ENCODE measurements at places on chromosomes 11 and 22. TPM values are rescaled to one million over a fixed set of nuclear protein-coding genes. Genes with fewer than 3 reads are reported as not detected.
A peak's percentile ranks its signal among the peaks of the same experiment; 100 is the strongest.

Gene CHRM1
- total RNA-seq = not detected

Gene VEGFB
- 64.2 TPM for total RNA-seq

DNA sequence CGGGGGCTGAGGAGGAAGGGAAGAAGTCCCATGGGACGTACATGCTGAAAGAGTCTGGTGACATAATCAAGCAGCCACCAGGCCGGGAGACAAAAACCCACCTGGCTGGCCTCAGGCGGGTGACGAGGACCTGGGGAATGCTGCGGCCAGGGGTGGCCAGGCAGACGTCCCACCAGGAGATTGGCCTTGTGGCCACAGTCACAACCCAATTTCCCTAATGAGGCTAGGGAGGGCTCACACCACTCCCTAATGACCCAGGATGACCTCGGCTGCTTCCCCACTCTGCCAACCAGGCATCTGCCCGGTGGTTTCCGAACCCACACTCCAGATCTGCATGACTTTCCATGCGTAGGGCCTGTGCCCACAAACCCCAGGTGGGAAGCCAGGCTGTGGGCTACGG is 66.9 kb downstream of the SCUBE1 start:
- H3K27ac ChIP-seq = no peak overlapping the region
- no peaks in the 10 kb centered on the region for H3K27me3 ChIP-seq
- no peaks in the 10 kb centered on the region for H3K36me3 ChIP-seq

- H3K27me3 ChIP-seq = no peaks in the 10 kb centered on the region
- no peak overlapping the region for H3K27ac ChIP-seq
- H3K36me3 ChIP-seq = peaks cover 3% of the 10 kb centered on the region
- no peak overlapping the region for H3K4me3 ChIP-seq
Observed at GRCh38 chr22:43092085-43092484, 2.9 kb upstream of the TTLL1 start.

DNA sequence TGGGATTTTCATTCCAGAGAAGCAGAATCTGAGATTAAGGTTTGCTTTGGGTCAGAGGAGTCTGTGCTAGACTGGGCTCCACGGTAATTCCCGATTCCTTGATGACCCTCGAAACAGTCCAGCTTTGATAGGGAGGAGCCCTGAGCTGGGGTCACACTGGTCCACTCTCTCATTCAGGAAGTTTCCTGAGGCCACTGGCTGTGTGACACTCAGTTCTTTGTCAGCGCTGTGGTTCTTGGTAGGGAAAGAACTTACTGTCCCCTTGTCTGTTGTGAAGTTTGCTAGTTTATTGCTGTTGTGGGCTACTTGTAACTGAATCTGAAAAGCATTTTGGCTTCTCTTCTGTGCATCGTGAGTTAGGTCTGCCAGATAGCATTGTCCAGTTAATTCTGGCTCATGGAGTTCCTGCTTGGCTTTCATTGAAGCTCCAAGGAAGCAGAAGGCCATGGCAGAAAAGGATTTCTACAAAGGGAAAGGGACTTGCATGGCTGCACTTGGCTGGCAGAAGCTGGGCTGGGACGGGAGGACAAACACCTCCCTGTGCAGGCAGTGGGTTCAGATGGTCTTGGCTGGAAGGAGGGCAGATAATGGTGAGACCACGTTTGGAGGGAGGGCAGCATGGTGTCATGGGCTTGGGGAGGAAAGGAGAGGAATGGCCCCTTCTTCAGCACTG is 23.3 kb downstream of the BCR start:
- H3K27ac ChIP-seq = no peak overlapping the region
- no peak overlapping the region for H3K4me3 ChIP-seq
- H3K27me3 ChIP-seq = no peaks in the 10 kb centered on the region
- H3K4me1 ChIP-seq = peaks cover 45% of the 10 kb centered on the region

DNA sequence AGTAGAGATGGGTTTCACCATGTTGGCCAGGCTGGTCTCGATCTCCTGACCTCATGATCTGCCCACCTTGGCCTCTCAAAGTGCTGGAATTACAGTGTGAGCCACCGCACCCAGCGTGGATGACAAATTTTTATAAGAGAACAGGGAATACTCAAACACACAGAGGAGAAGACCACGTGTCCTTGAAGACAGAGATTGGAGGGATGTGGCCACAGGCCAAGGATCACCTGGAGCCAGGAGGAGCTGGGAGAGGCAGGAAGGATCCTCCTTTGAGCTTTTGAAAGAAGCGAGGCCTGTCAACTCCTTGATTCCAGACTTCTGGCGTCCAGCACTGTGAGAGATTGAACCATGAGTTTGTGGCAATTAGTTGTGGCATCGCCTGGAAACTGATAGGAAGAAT is 1049.5 kb downstream of the TBC1D22A start:
- H3K27ac ChIP-seq = no peak overlapping the region
- no peak for DNase-seq
- no peaks in the 10 kb centered on the region for H3K36me3 ChIP-seq
- H3K4me3 ChIP-seq = no peak overlapping the region
- no peaks in the 10 kb centered on the region for H3K4me1 ChIP-seq

DNA sequence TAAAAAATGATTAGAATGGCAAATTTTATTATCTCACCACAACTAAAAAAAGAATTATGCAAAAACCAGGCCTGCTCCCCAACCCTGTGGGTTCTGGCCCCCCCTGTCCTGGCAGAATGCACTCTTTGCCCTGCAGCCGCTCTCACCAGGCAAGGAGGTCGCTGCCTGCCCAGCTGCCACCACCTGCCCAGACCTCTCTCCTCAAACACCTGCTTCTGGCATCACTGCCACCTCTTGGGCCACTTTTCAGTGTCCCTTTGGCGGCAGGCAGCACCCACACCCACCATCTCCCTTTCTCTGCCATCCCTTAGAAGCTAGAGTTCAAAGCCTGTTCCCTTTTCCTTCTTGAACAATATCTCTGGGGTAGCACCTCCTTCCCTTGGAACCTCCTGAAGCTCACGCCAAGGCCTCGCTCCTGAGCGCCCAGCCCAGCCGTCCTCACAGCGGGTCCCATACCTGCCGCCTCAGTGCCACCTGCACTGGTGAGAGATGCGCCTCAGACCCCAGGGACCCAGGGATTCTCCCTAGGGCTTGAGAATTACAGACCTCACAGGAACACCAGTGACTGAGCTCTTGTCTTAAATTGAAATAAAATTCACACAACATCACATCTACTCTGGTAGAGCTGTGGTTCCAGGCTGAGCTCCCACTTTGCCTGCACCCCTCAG is 44.6 kb downstream of the SGSM3 start:
- H3K4me3 ChIP-seq = no peak overlapping the region
- H3K27me3 ChIP-seq = no peaks in the 10 kb centered on the region
- H3K36me3 ChIP-seq = peaks cover 14% of the 10 kb centered on the region
- no peak for DNase-seq
- H3K4me1 ChIP-seq = peaks cover 19% of the 10 kb centered on the region
- H3K27ac ChIP-seq = peak overlapping the region; percentile 74

GRCh38 chr11:29312812-29313211 is 704.0 kb downstream of the KCNA4 start:
- no peaks in the 10 kb centered on the region for H3K36me3 ChIP-seq
- H3K4me1 ChIP-seq = no peaks in the 10 kb centered on the region
- no peak overlapping the region for H3K4me3 ChIP-seq
- no peak for DNase-seq
- no peaks in the 10 kb centered on the region for H3K27me3 ChIP-seq

DNA sequence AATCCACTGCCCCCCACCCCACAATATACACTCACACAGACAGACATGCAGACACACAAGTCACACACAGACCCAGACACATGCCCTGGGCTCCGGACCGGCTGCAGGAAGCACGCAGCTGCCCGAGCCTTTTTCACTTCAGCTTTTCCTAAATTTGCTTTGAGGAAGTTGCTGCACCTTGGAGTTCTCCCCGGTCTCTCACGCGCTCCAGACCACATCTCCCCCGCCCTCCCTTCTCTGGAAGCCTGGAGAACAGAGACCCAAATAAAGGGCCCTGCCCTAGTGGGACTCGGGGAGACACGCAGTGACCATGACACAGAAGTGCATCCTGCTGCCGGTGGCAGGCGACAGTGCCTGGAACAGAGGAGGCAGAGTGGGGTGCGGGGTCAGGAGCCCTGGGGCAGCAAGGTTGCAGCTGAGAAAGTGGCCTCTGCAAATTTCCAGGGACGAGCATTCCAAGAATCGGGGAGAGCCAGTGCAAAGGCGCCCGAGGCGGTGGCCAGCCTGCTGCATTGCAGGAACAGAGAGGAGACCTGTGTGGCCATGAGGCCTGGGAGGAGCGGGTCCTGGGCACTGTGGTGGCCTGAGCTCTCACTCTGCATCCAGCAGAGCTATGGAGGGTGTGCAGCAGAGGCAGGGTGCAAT is 19.1 kb downstream of the RPL3 start:
- peaks cover 3% of the 10 kb centered on the region for H3K4me1 ChIP-seq
- H3K27me3 ChIP-seq = peaks cover 24% of the 10 kb centered on the region
- no peak for DNase-seq
- no peaks in the 10 kb centered on the region for H3K36me3 ChIP-seq

GRCh38 chr11:2771758-2772466 is 72.1 kb upstream of the KCNQ1OT1 start:
- DNase-seq = no peak
- H3K27ac ChIP-seq = no peak overlapping the region
- no peak overlapping the region for H3K4me3 ChIP-seq
- no peaks in the 10 kb centered on the region for H3K27me3 ChIP-seq
- peaks cover 2% of the 10 kb centered on the region for H3K36me3 ChIP-seq

- H3K36me3 ChIP-seq = peaks cover 2% of the 10 kb centered on the region
- no peak overlapping the region for H3K27ac ChIP-seq
Observed at GRCh38 chr11:116960930-116961329, 123.5 kb upstream of the APOA1 start.

DNA sequence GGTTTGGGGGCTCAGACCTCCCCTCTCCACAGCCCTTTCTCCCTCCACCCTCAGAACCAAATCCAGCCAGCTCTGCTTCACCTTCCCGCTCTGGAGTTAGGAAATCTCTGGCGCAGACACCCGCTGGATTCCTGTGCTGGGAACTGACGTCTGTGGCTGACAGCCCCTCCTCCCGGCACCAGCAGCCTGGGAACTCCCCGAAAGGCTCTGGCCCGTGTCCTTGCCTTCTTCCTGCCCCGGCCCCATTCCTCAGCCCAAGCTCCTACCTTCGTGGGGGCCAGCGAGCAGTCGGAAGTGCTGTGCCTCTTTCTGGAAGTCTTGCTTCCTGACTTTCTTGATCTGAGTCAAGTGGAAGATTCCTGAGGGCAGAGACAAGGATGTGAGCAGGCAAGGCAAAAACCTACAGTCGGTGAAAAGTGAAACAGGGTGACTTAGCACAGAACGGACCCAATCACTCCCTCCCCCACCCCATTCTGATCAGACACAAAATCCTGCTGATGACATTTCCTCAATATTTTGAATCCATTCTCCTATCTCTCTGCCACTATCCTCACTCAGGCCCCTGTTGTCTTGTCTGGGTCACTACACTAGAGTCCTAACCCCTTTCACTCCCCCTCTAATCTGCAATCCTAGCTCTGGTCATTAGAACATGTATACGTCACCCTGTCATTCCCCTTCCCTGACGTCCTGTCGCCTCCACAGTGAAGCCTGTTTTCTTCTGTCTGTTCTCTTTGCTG is 34.1 kb downstream of the CHRDL2 start:
- H3K27me3 ChIP-seq = peaks cover 8% of the 10 kb centered on the region
- H3K27ac ChIP-seq = no peak overlapping the region
- no peaks in the 10 kb centered on the region for H3K36me3 ChIP-seq
- H3K4me1 ChIP-seq = peaks cover 2% of the 10 kb centered on the region

DNA sequence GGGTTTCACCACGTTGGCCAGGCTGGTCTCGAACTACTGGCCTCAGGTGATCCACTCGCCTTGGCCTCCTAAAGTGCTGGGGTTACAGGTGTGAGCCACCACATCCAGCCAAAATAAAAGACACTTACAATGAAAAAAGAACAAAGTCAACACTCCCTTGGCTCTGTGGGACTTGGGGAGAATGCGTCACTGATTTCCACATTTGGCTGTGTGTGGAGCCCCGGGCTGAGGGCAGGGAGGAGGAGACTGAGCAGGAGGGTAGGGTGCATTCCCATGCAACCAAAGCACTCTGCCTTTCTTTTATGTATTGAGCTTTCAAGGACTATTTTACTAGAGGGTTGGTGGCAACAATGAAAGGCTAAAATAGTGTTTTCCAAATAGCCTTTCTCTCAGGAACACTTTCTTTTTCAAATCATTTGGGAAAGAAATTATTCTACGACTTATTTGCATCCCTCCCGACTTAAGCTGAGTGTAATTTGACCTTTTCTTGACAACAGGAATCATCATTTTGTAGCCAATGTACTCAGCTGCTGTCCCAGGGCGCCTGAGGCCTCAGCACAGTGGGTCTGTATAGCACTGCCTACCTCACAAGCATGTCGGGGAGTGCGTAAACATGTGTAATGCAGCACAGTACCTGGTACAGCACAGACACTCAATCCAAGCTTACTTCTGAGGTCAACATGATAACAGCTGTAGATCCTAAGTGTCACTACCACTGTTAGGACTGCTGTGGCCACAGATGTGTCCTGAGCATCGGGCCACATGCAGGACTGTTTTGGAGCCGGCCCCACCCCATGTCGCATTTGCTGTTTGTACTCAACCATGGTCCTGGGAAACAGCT is 10.1 kb upstream of the SERPIND1 start:
- H3K27me3 ChIP-seq = no peaks in the 10 kb centered on the region
- H3K4me3 ChIP-seq = no peak overlapping the region
- no peak for DNase-seq
- H3K36me3 ChIP-seq = peaks cover 17% of the 10 kb centered on the region
- H3K4me1 ChIP-seq = no peaks in the 10 kb centered on the region
- H3K27ac ChIP-seq = no peak overlapping the region

- no peak overlapping the region for H3K4me3 ChIP-seq
- H3K27me3 ChIP-seq = no peaks in the 10 kb centered on the region
- peak; percentile 66 for DNase-seq
- peaks cover 13% of the 10 kb centered on the region for H3K4me1 ChIP-seq
- H3K36me3 ChIP-seq = peaks cover 3% of the 10 kb centered on the region
Observed at GRCh38 chr11:33329705-33330329, 72.6 kb downstream of the HIPK3 start.

- H3K36me3 ChIP-seq = no peaks in the 10 kb centered on the region
- DNase-seq = peak; percentile 7
- H3K4me3 ChIP-seq = no peak overlapping the region
- H3K27me3 ChIP-seq = no peaks in the 10 kb centered on the region
Observed at GRCh38 chr11:114102993-114103896, 43.7 kb downstream of the ZBTB16 start.

DNA sequence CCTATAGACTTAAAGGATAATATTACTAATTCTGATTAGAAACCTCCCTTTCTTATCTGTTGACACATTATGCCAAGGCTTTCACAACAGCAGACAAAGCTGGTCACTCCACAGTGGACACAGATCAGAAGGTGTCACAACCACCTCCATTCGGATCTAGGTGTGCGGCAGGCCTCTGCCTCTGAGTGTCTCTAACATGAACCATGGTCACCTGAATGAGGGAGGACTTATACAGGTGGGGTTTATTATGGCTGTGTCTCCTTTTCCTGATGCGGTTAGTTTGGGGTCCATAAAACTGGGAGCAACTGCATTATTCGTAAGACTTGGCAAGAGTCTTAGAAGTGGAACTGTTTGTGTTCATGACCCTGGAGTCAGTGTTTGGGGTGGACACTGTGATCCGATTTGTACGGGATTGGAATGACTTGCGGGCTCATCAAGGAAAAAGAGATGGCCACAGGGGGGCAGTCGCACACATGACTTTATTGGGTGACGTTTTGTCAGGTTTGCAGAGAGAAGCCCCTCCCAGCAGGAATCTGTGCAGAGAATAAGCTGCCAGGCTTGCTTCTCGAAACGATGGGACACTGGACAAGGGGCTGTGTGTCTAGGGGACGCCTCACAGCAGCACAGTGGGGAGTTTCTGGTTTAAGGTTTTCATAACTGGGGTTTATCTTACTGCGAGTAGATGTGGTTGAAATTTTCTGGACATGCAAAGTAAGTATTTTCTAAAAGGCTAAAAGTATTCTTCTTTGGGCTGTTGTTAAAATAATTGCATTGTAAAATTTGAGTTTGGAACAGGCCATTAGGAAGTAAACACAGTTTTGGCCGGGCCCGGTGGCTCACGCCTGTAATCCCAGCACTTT is 90.6 kb downstream of the GAB4 start:
- H3K4me3 ChIP-seq = no peak overlapping the region
- H3K27ac ChIP-seq = no peak overlapping the region
